NCI-H187 (cell line): ENCODE measurements at places on chromosomes 12 and 14.

- no peak for DNase-seq
Observed at GRCh38 chr12:131902332-131903241, 8.2 kb downstream of the ULK1 start.

DNA sequence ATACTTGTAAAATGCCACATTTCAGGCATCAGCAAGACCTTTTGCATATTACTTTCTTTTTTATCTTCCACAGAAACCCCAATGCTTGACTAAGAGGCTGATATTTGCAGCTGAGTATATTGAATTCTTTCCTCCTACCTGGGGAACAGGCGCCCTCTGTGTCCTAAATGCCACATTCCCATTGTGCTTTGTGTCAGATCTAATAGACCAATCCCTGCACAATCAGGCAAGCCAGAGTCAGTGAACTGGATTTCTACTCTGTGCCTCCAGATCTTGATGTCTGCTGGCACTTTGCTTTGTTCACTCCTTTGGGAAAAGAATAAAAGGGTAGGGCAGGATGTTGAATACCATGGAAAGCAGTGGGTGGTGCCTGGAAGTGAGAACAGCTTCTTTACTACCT lies 22.4 kb upstream of the TAS2R42 start:
- DNase-seq = no peak

DNA sequence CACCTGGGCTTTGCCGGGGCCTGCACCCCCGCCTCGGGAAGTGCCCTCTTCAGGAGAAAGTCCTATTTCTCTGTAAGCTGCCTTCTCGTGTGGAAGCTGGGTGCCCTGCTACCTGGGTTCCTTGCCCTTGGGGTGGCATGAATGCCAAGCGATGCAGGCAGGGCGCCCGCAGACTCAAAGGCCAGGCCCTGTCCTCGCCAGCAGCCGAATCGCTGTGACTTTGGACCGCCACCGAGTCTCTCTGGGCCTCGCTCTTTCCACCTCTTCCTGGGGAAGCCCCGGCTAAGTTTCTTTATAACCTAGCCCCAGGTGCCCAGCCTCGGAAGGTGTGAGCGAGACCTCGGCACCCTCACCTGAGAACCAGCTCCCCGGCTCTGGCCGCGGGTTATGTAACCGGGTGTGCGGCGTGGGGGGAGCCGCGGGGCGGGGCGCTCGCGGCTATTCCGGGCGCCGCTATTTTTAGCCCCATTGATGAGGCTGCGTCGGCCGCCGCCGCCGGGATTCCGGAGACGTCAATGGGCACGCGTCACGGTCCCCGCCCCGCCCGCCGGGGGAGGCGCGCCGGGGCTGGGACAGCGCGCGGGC lies 14.6 kb upstream of the NR4A1 start:
- peak; percentile 68 for DNase-seq

GRCh38 chr12:86799616-86800015 lies 543.4 kb upstream of the MGAT4C start:
- DNase-seq = no peak

- DNase-seq = no peak
Observed at GRCh38 chr14:100392356-100392755, 69.2 kb downstream of the SLC25A47 start.

DNA sequence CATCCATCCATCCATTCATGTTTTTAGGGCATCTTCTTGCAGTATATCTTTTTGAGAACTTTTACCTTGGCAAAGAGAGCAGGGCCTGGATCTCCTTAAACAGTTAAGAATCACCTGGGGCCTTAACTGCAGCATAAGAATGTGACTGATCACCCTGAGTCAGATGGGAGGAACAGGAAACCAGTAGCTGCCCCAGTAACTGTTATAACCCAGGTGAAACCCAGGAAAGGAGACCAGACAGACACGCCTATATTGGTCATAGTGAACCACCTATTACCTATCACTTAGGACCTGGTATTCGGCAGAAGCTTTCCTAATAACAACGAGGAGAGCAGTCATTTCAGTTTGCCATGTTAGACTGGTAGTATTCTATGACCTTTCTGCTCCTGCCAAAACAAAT lies 43.4 kb upstream of the NR2C1 start:
- DNase-seq = no peak

- no peak for DNase-seq
Observed at GRCh38 chr14:83047059-83047830, 1513.6 kb upstream of the SEL1L start.

- DNase-seq = no peak
Observed at GRCh38 chr12:57441846-57442427, 7.4 kb downstream of the INHBC start.

DNA sequence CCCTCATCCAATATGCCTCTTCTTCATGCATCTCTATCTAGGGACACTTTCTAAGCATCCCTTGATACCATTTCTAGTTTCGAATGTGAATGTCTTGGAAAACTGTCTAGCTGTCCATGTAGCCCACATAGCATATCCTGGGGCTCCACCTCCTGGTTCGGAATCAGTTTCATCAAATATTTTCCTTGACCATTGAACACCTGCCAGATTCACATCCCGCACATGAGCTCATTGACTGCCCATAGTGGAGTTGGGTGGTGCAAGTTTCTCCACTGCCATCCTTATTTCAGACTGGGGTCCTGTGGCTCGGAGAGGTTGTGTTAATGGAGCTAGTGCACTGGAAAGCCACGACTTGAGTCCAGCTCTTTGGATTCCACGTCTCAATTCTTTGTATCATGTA lies 58.6 kb upstream of the TMEM263 start:
- DNase-seq = no peak

DNA sequence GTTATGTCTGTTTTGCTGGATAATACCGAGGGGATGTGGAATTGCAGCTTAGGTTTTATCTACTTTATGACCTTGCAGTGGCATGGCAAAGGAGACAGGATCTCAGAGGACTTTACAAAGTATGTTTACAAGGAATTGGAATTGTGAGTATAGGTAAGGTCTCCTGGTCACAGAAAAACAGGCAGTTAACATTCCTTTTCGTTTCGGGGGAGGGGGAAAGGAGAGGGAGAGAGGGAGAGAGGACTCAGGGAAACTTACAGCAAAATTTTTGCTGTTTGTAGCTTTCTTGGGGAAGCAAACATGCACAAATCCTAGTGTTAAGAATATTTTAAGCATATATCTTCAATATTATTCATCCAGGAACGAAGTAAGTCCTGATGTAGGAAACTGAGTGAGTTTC lies 590.5 kb upstream of the LRFN5 start:
- DNase-seq = no peak

DNA sequence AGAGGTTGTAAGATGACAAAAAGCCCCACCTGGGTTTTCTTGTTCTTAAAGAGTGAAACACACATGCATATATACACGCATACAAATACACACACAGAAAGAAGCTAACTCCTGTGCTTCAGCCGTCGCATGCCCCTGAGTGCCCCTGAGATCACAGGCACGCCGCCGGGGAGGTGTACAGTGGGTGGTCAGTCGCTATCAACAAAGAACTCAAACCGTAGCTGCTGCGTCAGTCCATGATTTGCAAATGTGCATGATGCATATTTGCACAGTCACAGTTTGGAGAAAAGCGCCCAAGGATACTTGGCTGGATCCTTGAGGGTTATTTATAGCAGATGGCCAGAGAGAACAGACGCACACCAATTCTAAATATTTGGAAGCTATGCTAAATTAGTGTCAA lies 206.9 kb downstream of the TMEM132D start:
- peak; percentile 4 for DNase-seq

DNA sequence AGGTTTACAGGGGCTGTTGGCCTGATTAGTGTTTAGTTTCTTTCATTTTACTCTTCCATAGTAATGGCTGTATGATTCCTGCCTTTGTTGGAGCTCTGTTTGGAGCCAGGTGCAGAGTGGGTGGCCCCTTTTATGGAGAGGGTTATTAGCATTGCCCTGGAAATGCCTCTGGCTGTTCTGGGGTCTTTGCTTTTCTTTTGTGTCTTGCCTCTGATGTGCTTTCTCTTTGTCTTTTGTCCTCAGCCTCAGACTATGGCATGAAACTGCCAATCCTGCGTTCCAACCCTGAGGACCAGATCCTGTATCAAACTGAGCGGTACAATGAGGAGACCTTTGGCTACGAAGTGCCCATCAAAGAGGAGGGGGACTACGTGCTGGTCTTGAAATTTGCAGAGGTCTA lies 6.9 kb downstream of the MLEC start:
- DNase-seq = no peak

DNA sequence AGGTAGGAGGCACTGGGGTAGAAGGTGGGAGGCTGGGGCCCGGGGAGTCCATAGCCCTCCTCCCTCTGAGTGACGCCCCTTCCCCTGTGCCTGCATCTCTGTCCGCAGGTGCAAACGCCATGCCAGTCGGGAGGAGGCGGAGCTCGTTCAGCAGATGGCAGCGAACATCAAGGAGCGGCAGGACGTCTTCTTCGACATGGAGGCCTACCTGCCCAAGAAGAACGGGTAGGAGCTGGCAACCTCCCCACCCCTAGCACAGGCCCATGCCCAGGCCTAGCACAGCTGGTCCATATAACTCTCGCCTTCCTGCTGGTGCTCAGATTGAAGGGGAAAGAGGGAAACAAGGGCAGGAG lies 35.6 kb downstream of the TMEM120B start:
- DNase-seq = no peak

- no peak for DNase-seq
Observed at GRCh38 chr14:29062976-29063375, 296.4 kb downstream of the FOXG1 start.

- DNase-seq = no peak
Observed at GRCh38 chr14:94126419-94126677, 3.1 kb downstream of the IFI27L2 start.

GRCh38 chr12:52909796-52910195 lies 4.9 kb upstream of the KRT8 start:
- DNase-seq = no peak

- no peak for DNase-seq
Observed at GRCh38 chr12:121378736-121379135, 21.2 kb upstream of the RNF34 start.

- DNase-seq = no peak
Observed at GRCh38 chr14:76870166-76870565, 44.0 kb downstream of the LRRC74A start.

DNA sequence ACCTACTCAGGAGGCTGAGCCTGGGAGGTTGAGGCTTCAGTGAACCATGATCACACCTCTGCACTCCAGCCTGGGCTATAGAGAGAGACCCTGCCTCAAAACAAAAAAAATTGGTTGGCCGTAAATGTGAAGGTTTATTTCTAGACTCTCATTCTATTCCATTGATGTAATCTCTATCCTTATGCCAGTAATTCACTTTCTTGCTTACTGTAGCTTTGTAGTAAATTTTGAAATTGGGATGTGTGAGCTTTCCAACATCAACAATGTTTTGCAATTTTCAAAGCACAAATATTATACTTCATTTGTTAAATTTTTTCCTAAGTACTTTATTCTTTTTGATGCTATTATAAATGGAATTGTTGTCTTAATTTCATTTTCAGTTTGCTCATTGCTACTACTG lies 24.6 kb downstream of the LIN52 start:
- no peak for DNase-seq

DNA sequence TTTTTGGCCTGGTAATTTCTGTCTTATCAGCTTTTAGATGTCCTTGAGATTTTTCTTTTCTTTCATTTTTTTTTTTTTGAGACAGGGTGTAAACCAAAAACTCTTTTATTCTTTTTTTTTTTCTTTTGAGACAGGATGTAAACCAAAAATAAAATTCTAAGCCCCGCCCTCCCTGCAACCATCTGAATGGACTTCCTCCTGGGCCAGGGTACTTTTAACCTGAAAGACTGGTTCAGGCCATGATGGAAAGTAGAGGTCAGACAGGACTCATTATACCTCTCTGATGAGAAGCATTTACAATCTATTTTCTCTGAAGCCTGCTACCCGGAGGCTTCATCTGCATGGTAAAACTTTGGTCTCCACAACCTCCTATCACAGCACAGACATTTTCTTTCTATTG lies 33.5 kb upstream of the TCL1B start:
- no peak for DNase-seq

DNA sequence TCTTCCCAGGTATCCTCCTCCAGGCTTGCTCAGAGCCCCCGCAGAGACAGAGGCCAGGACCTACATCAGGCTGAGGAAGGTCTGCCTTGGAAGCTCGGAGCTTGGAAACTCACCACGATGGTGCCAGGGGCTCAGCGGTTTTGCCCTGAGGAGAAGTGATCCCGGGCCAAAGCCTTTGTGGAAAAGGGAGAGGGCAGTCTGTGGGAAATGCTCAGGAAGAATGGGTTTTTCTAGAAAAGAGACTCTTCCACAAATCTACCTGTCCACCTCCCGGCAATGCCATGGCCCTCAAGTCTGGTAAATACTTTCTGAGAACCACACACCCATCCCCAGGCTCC lies 8.0 kb downstream of the KRT2 start:
- DNase-seq = no peak

DNA sequence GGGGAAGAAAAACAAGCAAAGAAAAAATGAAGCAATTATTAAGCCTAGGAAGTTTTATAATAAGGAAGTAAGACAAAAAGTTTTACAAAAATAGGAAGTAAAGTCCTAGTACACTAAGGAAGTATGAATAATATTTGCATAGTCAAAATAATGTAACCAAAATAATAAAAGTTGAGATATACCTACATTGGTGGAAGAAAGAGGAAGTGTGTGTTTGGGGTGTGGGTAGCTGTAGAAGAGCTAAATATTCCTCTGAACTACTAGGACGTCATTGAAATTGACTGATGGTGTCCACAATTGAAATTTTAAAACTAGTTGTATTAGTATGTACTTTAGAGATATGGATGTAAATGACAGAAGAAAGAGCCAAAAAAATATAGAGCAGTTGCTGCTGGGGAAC lies 228.4 kb upstream of the OTX2 start:
- DNase-seq = no peak

GRCh38 chr12:6965026-6965661 lies 5.3 kb downstream of the PHB2 start:
- DNase-seq = peak; percentile 27

DNA sequence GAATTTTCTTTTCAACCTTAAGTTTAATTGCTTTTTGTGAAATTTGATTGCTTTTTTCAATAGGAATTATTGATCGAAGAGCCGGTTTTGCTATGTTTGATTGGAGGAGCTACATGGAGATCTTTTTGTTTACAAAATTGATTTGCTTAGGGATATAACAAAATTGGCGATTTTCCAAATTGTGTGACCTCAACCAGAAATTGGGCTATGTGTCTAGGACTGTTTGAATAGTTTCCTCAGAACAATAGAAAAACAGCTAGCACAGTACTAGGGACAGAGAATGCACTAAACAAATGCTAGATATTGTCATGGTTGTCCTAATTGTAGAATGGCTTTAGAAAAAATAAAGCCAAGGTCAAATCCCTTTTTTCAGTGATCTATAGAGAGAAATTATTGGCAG lies 2.4 kb downstream of the SLC17A8 start:
- no peak for DNase-seq

DNA sequence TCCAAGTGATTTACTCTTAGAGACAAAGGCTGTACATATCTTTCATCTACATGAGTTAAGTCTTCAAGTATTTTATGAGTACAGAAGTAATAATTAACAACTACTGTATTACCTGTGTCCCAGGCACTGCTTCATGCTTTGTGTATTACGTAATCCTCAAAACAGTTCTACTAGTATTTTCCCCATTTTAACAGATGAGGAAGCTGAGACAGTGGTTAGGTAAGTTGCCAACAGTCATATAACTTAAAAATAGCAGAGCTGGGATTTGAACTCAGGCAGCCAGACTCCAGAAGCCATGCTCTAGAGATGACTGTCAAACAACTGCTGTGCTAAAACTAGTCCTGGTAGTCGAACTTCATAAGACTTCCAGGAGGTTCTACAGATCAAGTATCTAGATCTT lies 10.7 kb downstream of the TRMT5 start:
- DNase-seq = no peak
